ENCODE measurements at places on chromosomes 11 and 22.

DNA sequence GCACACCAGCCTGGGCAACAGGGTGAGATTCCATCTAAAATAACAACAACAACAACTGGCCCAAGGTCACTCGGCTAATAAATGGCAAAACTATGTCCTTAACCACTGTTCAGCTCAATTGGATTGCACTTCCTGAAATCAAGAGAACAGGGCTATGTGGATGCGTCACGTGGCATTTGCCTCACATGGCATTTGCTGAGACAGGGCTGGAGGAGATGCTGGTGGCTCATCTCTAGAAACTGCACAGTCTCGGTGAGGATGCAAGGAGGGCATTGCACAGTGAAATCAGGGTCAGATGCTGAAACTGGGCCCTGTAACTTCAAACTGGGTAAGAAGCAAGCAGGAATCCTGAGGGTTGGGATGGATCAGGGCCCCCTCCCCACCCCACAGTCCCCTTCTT, 171.9 kb downstream of the BUD13 start:
- no peak for DNase-seq

DNA sequence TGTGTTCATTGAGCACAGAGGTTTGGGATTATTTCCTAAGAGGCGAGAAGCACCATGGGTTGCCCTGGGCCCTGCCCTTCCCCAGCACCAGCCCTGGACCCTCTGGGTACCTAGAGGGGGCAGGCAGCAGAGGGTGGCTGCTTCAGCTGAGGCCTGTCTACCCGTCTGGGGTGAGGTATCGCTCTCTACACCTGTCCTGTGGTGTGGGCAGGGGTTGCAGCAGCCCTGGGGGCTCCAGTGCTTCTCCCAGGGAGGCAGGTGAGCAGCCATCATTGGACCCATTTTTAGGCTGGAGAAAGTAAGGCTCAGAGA, 15.6 kb downstream of the PRDM11 start:
- no peak for DNase-seq

- peak; percentile 48 for DNase-seq
Measured at GRCh38 chr11:12110714-12111548, 541 bp downstream of the MICAL2 start.

DNA sequence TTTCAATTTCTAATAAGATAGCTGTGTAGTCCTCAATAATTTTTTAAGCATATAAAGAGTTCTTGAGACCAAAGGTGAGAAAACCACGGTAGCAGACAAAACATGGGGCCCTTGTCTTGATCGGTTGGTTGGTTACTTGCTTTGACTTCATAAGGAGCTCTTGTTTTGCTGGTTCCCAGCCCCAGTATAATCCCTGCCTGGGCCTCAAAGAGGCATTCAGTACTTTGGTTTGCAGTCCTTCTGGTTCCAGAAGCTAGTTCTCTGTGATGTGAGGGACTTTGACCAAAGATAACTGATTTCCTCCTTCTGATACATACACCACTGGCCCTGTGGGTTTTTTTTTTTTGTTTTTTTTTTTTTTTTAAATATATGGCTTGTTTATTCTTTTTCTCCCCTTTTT, 17.1 kb downstream of the MARK2 start:
- no peak for DNase-seq

DNA sequence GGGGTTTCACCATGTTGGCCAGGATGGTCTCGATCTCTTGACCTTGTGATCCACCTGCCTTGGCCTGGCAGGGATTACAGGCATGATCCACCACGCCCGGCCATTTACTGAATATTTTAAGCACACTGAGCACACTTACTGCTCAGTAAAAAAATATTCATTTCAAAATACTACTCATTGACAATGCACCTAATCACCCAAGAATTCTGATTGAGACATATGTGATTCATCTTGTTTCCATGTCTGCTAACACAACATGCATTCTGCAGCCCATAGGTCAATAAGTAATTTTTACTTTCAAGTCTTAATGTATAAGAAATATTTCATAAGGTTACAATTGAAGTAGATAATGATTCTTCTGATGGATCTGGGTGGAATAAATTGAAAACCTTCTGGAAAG, 4.2 kb upstream of the OR52J3 start:
- no peak for DNase-seq

DNA sequence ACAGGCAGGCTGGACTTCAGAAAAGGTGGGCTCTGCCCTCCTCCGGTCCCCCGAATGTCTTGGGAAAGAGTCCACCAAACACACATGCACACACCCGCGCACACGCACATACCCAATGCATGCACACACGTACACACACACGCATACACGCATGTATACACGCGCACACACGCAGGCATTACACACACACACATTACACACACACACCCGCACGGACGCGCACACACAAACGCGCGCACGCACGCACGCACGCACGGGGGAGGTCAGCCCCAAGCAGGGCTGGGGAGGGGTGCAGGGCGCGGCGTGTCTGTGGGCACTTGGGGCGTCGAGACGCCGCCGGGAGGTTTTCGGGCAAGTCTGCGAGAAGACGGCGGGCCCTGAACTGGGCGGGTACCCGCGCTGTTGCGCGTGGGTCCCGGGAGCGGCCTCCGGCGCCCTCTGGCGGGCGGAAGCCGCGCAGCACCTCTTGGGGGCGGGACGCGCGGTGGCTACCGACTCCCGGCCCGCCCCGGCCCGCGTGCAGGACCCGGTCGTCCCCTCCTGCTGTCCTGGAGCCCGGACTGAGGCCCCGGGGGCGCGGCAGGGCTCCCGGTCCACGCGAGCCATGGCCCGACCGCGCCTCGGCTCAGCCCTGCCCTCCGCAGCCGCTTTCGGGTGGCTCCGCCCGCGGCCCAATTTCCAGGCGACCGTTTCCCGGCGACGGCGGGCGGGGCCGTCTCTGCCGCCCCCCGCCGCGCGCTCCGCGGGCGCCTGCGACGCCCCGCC, 3.6 kb downstream of the SEPTIN5 start:
- DNase-seq = peak; percentile 82

DNA sequence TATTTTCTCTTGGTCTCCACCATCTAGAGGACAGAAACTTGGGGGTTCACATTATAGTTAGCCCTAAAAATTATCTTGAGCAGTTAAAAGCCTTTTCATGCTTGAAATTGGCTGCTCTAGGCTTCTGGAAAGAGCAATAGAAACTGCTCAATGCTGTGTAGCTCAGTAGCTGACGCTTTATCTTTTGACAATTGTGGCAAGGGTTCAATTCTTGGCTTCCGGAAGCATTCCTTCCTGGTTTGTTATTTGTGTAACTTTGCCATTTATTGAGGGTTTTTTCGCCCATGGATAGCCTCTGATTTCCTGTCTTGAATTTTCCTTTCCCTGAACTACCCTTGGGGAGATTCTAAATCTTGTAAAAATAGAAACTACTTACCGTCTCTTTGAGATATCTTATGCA, 10.3 kb upstream of the OR56A1 start:
- no peak for DNase-seq

GRCh38 chr22:24393012-24393559, 34.3 kb upstream of the ADORA2A start:
- DNase-seq = no peak

GRCh38 chr11:84536456-84536855, 1090.7 kb downstream of the DLG2 start:
- DNase-seq = no peak

DNA sequence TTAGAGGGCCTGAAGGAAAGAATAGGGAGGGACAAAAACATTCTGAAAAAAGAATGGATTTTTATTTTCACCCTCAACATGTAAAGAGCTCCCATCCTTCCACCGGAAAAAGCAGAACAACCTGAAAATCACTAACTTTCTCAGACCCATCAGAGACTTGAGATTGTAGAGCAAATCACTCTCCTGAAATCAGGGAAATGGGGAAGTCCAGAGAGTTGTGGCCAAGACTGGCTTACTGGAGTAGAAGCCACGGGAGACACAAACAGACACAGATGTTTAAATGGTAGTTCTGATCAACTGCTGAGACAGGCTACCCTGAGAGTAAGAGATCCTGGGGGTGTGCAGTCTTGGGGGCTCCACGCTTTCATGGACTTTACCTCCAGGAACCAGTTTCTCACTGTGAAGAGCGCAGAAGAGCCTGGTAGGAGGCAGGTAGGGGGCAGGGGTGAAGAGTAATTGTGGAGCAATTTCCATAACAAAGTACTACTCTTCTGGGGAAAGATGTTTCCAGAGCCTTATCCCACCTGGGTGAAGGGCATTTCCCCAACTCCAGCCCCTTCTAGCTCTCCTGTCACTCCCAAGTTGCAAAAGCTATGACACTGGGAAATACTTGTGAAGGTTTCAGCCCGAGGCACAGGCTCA, 47.1 kb downstream of the ASCL2 start:
- DNase-seq = no peak

DNA sequence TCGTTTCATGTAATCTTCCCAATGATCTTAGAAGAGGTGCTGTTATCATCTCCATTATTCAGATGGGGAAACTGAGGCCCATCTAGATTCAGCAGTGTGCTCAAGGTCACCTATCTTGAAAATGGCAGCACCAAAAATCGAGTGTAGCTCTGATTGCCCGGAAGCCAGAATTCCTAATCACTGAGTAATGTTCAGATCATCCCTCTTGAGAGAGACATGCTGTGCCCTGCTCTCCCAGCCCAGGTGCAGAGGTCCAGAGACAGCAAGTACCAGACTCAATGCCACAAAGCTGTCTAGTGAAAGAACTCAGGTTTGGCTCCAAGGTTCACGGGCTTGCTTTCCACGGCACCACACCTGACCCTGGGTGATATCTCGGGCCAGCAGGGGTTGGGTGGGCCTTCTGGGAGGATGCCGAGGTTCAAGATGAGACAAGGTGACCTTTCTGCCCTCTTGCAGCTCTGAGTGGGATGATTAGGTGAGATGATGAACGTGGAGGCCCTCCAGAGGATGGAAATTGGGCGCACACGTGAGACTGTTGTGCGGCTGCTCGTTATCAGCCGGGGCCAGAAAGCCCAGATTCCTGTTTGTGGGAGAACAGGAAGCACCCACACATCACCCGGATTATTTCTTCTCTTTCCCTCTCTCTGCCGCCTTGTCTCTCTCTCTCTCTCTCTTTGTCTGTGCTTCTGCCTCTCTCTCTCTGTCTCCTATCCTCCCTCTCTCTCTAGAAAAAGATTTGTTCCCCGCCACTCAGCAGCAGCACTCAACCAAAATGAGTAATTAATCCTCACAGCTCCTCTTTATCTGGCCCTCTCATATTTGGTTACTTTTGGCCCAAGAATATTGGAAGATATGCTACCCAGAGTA, 19.0 kb upstream of the RASD2 start:
- no peak for DNase-seq

- DNase-seq = no peak
Measured at GRCh38 chr11:130031945-130032344, 29.3 kb upstream of the PRDM10 start.

DNA sequence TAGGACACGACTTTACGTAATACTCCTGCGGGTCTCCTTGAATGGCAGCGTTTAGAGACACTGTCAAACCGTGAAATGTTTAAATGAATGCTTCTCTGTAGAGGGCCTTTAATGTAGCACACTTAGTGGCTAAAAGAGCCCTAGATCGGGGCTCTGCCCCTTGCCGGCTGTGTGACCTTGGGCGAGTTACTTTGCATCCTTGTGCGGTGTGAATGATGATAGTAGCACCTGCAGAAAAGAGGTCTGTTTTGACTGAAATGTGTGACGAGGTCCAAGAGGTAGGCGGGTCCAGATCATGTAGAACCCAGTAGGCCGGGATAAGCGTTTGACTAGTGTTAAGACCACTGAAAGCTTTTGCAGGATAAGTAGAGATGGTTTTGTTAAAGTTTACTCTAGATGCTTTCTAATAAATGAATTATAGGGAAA, 866 bp downstream of the MED17 start:
- no peak for DNase-seq

- DNase-seq = no peak
Measured at GRCh38 chr11:26070714-26071380, 261.1 kb upstream of the ANO3 start.

- DNase-seq = no peak
Measured at GRCh38 chr11:76797341-76798201, 14.4 kb downstream of the TSKU start.

DNA sequence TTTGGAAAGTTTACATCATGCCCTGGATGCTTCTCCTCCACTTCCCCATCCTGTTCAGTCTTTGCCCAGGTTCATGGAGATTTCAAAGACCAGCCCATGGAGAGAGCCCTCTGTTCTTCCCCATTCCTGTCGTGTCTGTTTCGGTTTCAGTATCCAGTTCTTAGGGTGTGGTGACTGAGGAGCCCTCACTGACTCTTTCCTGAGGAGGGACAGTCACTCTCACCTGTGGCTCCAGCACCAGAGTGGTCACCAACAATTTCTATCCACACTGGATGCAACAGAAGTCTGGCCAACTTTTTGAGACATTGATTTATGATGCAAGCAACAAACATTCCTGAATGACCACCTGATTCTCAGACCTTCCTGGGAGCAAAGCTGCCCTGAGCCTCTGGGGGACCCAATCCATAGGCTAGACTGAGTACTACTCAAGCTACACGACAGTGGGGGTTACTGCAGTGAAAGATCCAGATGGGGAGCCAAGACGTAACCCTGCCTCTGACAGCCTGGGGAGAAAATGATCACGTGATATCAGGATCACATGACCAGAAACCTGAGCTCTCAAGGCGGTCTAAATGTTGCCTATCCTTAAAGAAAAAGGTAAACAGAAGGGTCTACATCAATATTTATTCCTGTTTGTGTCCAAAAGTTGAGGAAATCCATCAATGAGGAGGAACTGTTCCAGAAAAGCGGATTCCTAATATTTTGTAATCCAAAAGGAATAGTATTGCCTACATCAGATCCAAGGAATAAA, 76.2 kb upstream of the VPREB1 start:
- no peak for DNase-seq

GRCh38 chr11:33227578-33228261, 29.5 kb upstream of the HIPK3 start:
- no peak for DNase-seq

DNA sequence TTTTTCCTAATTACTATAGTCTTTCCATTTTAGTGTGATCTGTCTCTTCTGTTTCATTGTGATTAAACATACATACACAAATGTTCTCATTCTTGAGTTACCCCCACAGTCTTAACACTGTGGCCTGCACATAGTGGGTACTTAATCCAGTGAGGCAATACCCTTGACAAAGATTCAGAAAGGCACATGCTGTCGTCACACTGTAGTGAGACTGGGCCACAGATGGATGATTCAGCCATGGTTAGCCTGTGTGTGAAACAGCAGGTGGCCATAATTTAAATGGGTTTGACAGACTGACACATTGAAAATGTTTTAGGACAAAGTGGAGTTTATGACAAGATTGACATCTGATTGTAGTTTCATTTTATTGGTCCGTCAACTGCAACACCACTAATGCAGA, 313.1 kb downstream of the C11orf87 start:
- no peak for DNase-seq

GRCh38 chr11:1854132-1854948, 1.5 kb downstream of the LSP1 start:
- DNase-seq = no peak

Measured in activated naive CD4-positive, alpha-beta T cell treated with anti-CD3 and anti-CD28 coated beads, Interleukin-2, amount 50 U/mL, for 16 hours (primary cell).